Amniotic stem cell (primary cell): ENCODE measurements at places on chromosomes 3 and 15.

GRCh38 chr3:134656211-134656800 is 5.5 kb upstream of the KY start:
- no peak for DNase-seq

DNA sequence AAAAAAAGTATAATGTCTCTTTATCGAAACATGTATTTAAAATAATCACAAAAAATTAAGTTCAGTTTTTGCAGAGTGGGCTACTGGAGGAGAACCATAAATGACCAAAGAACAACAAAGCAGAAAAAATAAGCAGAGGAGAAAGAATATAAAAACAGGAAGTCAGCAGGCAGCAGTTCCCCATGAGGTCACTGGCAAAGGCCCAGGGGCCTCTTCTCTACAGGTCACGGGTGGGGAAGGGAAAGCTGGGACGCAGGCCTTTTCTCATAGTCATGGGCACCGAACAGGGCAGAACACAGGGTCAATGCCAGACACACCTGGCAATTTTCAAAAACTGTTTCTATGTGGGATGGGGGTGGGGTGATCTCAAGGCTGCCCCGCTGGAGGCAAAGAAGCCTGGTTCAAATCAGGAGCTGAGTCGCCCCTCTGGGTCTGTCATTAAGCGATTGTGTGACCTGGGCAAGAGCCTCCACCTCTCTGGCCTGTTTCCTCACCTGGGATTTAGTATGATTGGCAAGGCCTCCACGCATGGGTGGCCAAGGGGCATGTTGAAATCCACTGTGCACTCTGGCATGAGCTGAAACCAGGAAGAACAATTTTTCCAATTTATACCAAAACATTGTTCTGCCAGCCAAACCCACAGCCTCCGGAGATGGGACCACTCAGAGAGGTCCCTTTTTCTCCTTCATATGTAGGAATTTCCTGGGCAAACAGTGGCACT is 43.8 kb upstream of the UACA start:
- DNase-seq, result no peak

DNA sequence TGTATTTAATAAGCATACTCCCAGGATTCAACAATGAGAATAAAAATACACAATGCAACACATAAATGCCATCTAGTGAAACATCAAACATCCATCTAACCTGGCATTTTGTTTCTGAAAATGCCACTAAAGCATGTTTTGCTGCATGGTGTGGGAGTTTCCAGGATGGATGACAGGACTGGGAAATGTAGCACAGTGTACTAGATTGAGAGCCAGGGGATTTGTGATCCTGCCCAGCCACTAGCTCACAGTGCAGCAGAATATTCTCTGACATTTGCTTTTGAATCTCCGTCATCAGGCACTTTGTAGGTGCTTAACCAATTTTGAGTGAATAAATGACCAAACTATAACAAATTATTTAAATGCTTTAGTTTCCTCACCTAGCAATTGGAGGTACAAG is 404.8 kb downstream of the GAP43 start:
- no peak for DNase-seq

DNA sequence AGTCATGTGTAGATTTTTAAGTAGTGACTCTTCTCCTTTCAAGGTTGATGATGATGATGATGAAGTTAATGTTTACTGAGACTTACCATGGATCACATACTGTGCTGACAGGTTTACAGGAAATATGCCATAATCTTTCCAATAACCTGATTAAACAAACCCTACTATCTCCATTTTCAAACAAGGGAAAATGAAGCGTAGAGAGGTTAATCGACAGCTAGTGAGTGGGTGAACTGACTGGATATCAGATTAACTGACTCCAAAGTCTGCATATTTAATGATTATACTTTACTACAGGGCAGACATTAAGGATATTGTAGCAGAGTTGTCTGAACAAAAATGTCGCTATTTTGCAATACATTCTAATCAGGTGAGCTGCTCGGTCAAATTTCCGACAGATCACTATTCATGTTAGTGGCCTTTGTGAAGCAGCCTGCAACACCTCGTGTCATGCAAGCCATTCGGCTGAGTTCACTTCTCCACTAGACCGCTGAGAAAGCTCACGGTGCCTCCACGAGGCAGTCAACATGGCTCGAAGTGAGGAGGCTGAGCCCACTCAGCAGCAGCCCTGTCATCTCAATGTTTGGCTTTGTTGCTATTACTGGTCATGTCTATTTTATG is 264.2 kb downstream of the NFKBIZ start:
- no peak for DNase-seq

- no peak for DNase-seq
Observed at GRCh38 chr3:158808697-158809096, 6.8 kb downstream of the MFSD1 start.

GRCh38 chr15:68352401-68353062 is 75.0 kb downstream of the FEM1B start:
- peak; percentile 90 for DNase-seq

GRCh38 chr3:98215051-98215450 is 48.6 kb downstream of the OR5H15 start:
- DNase-seq, result no peak

DNA sequence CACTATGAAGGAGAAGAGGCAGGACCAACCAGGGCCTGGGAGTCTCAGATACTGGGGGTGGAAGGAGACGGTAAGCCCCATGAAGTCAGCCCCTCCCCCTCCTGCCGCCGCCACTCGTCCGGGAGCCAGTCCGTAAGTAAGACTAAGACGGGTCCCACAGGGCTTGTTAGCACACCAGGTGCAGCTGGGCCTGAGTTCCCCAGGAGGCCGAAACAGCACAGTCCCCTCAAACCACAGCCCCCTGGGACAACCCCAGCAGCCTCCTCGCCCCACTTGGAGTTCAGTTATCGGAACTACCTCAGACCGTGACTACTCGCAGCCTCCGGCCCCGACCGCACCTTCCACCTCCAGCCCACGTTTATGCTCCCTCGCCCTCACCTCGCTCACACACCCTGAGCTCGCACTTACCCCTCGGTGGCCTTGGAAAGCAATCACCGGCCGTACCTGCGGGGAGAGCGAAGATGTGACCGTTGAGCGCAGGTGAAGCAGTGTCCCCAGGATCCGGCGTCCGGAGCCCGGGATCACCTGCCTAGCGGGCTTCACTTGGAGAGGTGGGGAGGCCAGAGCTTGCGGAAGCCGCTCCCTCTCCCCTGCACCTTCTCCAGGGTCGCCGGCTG is 557 bp downstream of the ELL3 start:
- no peak for DNase-seq

GRCh38 chr3:138877226-138877625 is 42.5 kb upstream of the PIK3CB start:
- no peak for DNase-seq

GRCh38 chr3:117263745-117264144 is 554.2 kb downstream of the TUSC7 start:
- no peak for DNase-seq
